Activated CD8-positive, alpha-beta T cell treated with anti-CD3 and anti-CD28 coated beads for 36 hours (primary cell): ENCODE measurements at places on chromosomes 2 and 18.

- no peak for DNase-seq
These were observed 191.4 kb downstream of the NYAP2 start for GRCh38 chr2:225590932-225591331.

DNA sequence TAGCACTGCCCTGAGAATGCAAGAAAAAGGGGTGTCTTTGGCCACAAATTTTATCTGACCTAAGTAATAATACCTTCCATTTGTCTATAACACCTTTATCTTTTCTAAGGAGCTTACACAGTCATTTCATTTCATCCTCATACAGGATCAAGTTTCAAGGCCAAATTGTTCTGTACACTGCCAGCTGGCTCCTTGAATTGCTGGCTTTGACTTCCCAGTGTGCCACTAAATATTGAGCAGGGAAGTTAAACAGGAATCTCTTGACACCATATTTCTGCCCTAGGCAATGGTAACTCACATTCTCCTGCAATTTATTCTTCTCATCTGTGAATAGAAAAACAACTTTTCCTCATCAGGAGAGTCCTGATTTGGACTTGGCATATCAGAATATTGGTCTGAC, 195.1 kb upstream of the LRP1B start:
- DNase-seq, result no peak

DNA sequence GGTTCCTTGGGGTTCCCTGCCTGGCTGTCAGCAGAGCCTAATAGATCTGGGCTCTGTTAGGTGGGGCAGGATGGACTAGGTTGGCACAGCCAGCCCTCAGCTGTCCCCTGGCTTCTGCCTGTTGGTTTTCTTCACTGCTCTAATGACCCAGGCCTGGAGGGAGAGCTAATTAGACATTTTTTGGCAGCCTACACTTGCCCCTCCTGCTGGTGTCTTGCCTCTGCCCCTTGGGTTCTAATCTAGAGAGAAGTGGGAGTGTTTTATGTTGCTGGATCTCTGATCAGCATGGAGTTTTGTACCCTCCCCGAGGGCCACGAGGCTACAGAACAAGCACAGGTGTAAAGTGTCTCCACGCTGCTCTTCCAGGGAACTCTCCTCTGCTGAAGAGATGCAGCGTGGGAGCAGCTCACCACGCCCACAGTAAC, 199.4 kb upstream of the RASGRP3 start:
- DNase-seq, result no peak

DNA sequence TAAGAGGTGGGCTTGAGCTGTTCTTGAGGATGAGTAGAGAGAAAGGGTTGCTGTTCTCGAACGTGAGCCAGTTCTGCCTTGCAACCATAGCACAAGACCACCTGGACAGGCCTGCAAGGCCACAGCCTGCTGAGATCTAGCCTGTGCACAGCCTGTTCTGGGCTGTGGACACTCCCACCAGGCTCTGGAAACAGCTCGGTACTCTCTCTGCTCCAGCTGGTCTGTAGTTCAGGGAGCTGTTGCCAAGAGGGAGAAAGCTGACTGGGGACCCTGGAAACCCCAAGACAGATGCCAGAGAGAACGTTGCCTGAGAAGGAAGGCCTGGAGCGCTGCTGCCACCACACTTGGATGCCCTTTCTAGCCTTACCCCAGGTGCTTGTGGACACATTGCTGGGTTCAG, 69.8 kb downstream of the CTIF start:
- DNase-seq, result no peak

GRCh38 chr2:12624905-12625598, 91.7 kb upstream of the TRIB2 start:
- DNase-seq, result no peak

- DNase-seq, result no peak
These were observed 240.0 kb upstream of the NT5C1B start for GRCh38 chr2:18829251-18829902.

DNA sequence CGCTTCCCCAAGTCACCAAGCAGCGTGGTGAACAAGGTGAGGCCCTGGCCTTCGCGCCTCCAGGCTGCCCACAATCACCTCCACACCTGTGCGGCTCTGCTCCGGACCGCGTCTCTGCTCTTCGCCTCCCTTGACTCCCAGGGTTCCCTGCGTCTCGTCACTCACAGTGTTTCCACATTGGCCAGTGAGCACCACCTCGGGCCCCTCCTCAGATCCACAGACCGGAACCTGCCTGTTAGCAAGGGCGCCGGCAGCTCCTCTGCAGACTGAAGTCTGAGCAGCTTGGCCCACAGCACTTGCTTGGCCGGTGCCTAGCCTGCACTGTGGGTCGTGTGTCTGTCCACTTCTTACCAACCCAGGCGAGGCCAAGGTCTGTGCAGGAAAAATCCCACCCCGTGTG, 155.3 kb upstream of the ALKAL2 start:
- DNase-seq, result no peak

- DNase-seq, result no peak
These were observed 1.4 kb downstream of the DNAJC10 start for GRCh38 chr2:182717416-182717815.

- no peak for DNase-seq
These were observed 11.6 kb upstream of the TUBB6 start for GRCh38 chr18:12296457-12296856.

GRCh38 chr2:240333985-240334384, 101.5 kb upstream of the GPC1 start:
- no peak for DNase-seq

DNA sequence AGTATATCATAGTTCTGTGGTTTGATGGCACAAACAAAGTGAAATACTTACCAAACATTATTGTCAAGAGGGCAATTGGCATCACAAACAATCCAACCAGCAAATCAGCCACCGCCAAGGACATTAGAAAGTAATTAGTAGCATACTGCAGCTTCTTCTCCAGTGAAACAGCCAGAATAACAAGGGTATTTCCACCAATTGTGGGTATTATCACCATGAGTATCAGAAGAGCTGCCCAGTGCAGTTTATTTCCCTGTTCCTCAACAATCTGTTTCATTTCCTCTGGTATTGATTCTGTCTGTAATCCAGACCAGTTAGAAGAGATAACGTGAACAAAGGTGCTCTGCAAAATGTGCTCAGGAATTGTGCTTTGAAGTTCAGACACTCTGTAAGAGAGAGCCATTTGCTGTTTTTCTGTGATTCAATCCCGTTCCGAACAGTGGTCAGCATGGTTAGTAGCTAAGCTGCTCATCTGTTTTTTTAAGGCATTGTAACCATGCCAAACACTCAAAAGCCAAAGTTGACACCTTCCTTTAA, 1.4 kb downstream of the HTR2B start:
- no peak for DNase-seq

DNA sequence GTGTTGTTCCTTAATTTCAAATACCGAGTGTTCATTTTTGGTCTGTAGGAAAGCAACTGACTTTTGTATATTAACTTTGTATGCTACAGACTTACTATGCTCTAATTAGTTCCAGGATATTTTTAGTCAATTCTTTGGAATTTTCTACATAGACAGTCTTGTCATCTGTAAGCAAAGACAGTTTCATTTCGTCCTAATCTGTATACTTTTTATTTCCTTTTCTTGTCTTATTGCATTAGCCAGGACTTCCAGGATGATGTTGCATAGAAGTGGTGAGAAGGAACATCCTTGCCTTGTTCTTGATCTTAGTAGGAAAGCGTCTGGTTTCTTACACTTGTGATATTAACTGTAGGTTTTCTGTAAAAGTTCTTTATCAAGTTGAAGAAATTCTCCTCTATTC, 56.5 kb downstream of the EPC2 start:
- DNase-seq, result no peak

DNA sequence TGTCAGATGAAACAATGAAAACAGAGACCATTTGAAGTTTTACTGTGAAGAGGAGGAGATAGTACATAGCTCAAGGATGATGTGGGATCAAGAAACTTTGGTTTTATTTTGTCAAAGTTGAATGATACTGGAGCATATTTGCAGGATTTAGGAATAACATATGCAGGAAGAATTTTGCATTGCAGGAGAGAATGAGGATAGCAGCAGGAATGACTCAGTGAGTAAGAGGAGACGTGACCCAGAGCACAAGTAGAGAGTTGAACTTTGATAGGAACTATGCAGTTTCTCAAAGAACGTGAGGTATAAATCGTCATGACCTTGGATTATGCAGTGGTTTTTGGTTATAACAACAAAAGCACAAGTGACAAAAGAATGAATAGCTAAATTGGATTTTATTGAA, 47.7 kb downstream of the MAPRE2 start:
- DNase-seq, result no peak

DNA sequence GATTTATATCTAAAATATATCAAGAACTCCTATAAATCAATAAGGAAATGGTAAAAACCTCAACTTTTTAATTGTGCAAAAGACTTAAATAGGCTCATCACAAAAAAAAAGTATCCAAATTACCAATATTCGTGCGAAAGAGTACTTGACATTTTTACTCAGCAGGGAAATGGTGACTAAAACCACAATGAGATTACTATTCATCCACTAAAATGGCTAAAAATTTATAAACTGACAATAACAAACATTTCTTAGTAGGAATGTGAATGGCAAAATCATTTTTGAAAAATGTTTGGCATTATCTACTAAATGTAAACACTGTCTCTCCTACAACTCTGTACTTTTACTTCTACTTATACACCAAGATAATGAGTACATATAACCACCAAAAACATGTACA, 184.8 kb upstream of the RND3 start:
- DNase-seq, result no peak

- peak; percentile 66 for DNase-seq
These were observed 53.7 kb upstream of the ARL4C start for GRCh38 chr2:234550511-234551107.

DNA sequence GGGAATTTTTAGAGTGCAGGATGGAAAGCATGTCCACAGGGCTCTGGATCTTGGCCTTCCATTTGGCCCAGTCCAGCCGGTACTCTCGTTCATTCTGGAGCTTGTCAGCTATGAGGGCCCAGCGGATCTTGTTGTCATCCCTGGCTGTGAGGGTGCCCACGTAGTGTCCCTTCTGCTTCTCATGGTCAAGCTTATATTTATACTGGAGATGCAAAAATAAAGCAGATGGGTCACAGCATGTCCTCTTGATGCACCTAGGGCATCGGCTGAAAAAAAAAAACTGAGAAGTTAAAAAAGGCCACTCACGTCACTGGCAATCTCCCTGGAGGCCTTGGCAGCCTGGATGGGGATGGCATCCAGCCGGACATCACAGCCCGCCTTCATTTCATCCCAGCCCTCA, 160.5 kb downstream of the RIF1 start:
- no peak for DNase-seq

DNA sequence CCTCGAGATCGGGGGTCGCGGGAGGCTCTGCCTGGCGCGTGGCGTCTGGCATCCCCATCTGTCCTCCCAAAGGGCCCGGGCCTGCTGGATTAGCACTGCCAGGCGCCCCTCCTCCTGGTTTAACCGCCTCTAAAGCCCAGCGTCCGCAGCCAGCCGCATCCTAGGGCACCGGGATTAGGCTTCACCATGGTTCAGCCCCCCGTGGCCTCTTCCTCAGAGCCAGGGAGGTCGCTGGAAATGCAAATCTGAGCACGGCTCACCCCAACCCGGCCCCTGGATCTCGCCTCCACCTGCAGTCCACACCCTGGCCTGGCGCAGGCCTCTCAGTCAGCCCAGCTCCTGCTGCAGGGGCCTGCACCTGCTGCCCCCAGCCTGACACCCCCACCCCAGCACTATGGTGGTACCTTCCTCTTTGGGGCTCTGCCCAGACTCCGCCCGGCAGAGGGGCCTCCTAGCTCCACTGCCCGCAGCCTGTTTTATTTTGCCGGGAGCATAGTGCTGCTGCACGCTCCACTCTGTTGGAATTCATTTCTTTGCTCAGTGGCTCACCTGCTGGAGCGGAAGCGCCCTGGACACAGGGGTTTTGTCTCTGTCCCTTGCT, 13.2 kb downstream of the PRELID3A start:
- DNase-seq, result no peak

DNA sequence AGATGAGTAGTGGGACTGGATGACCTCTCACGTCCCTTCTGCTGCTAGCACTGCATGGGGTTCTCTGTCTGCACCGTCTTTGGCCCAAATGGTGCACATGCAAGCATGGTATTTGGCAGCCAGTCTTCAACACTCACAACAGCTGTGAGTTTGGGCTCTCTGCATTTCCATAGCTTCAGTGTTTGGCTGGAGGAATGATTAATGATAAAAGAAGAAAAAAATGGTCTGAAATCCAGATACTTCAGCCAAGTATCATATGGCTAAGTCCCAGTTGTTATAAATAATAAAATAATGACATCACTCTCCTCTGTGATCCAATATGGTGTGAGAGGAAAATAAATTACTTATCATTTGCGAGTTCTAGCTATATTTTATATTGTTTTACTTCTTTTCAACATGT, 173.3 kb downstream of the DCDC2C start:
- DNase-seq, result no peak

DNA sequence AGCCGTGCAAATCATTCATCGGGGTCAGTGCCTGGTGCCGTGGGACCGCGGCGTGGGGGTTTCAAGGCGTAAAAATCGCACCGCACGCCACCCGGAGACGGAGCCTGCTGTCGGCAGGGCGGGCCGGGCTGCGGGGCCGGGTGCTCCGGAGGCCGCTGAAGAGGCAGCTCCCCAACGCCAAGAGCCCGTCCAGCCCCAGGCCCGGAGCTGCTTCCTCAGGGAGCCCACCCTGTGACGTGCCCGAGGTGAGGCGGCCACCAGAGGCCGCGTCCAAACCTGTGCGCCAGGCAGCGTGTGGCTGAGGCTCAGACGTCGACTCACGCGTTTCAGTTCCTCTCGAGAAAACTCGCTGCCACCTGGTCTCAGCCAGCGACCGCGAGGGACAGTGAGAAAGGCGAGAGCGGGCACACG, 98.1 kb downstream of the NFATC1 start:
- DNase-seq, result peak; percentile 0

DNA sequence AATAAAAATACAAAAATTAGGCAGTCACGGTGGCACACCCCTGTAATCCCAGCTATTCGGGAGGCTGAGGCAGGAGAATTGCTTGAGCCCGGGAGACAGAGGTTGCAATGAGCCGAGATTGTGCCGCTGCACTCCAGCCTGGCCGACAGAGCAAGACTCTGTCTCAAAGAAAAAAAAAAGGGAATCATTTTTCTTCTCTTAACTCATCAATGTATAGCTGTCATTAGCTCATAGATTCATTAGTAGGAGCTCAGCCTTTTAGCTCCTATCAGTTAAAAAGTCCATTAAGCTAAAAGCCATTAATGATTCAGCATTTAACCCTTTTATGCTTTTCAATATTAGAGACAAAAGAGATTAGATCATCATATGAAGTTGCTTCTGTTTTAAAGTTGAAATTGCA, 5.8 kb upstream of the NBAS start:
- DNase-seq, result no peak

DNA sequence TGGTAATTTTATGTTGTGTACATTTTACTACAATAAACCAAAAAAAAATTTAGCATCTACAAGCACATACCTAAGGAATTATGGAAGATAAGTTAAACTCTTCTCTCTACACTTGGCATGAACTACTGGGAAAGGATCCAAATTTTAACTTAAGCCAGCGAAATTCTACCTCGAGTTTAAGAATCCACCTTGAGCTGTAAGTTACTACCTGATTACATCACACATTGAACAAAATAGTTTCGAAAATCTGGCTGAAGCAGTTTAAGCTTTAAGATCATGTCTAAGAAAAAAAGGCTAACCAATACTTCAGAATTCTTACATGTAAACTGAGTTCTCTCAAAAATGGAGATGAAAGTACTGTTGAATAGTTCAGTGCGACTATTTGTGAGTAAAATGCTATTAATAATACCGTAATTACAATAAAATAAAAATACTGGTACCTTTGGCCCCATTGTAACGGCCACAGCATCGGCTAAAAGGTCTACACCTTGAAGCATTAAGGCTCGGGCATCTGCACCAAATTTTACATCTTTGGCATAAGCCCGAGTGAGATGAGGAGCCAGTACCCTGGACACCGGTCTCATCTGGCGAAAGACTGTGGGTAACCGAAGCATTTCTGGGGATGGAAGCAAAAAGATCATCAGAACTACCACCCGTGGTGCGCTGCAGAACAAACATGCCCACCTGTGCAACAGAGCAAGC, 1.3 kb downstream of the HSPD1 start:
- DNase-seq, result no peak
